Muscle of arm (tissue), 14 donors: ENCODE measurements at places on chromosomes 6 and 20. TPM values are rescaled to one million over a fixed set of nuclear protein-coding genes. Genes with fewer than 3 reads are reported as not detected.

DNA sequence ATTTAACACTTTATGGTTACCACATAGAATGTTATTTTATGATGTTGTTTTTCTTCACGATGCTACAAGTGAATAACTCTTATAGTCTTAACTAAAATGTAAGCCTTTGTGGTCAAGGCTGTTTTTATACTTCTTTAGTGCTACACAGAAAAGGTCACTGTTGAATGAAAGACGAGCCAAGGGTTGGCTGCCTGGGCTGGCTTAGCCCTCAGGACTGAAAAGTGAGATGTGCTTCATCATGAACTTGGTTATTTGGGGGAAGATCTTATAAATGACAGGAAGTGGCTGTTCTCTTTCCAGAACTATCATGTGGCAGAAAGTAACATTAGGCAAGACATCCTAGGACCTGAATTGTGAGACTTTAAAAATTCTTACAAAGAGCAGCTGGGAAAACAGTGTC, 404.0 kb downstream of the BTBD3 start:
- DNase-seq: no peak

- DNase-seq: no peak
These were observed 47.8 kb upstream of the TRAF3IP2 start for GRCh38 chr6:111653434-111653833.

DNA sequence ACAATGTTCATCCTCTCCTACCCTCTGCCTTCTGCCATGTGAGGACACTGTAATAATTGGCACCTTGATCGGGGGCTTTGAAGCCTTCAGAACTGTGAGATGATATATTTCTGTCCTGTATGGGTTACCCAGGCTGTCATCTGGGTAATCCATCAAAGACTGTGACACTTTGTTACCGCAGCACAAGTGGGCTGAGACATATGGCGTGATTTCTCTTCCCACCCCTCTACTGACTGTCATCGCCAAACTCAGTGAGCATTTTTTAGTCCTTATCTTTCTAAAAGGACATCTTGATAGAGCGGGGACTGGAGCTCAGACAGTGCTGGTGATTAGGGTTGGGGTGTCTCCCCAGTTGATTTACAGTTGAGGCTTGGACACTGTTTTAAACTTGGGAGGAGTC, 10.4 kb upstream of the PLG start:
- DNase-seq: no peak

GRCh38 chr6:140644017-140644416, 1269.6 kb upstream of the CITED2 start:
- no peak for DNase-seq

- DNase-seq: no peak
These were observed 44.1 kb upstream of the RIN2 start for GRCh38 chr20:19713822-19714578.

DNA sequence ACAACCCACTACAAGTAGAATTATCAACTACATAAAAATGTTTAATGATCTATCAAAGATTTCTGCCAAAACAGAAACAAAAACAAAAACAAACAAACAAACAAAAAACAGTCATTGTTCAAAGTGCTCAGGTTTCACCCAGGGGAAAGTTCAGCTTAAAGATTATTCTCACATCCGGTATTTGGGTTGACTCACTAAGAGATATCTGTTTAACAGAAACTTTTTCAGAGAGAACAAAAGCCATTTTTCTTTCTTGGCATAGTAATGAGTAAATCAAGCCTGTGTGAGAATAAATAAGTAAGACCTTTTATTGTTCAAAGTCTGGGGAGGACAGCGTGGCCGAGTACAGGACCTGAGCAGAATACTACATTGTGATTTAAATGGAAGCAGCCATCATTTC, 143.6 kb downstream of the RCAN2 start:
- no peak for DNase-seq

GRCh38 chr6:25418454-25419052, 139.4 kb downstream of the CARMIL1 start:
- DNase-seq: no peak

DNA sequence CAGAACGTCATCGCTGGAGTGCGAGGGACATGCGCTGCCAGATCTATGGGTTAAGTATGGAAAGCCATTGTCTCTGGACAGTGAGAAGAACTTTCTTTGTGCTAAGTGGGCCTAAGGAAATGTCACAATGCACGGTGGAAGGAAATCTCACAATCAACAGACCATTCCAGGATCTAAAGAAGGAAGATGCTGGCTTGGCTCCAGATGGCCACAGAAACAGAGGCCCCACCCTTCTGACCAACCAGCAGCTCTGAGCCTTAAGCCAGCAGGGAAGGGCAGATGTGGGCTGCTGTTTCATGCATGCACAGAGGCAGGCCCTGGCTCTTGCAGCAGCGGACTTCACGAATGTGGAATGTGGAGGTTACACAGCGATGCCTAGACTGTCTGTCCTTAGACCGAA, 156.3 kb downstream of the SOBP start:
- DNase-seq: no peak

- DNase-seq: no peak
These were observed 88.5 kb downstream of the BCAS1 start for GRCh38 chr20:53981752-53982437.

DNA sequence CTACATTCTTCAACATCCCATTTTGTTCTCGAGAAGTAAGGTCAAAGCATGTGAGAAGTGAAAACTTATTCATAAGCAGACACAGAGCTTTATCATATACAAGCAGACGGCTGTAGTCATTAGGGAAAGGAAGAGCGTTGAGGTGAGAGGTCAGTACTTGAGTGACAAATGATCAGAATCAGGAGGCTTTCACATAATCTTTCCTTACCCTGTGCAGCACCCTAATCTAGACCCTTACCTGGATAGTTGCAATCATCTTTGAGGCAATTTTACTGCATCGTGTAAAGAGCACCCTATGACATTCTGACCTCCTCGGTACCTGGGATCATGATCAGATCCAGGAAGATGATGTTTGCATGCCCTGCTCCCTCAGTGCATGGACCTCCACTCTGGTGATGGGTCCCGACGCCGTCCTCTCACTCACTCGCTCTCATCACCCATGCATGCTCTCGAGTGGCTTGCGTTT, 62.7 kb downstream of the RNF182 start:
- DNase-seq: no peak

- no peak for DNase-seq
These were observed 145.8 kb upstream of the SNX9 start for GRCh38 chr6:157677235-157677634.

GRCh38 chr6:112939563-112939962, 592.4 kb downstream of the RFPL4B start:
- no peak for DNase-seq

MLIP gene
- 62.9 TPM for polyA plus RNA-seq

SERPINB6 gene
- polyA plus RNA-seq: 78.5 TPM

SEL1L2 gene
- polyA plus RNA-seq: not detected

KHDRBS2 gene
- 1.0 TPM for polyA plus RNA-seq

BPIFB2 gene
- polyA plus RNA-seq: not detected

C6orf163 gene
- 2.0 TPM for polyA plus RNA-seq

CDSN gene
- not detected for polyA plus RNA-seq

SIRPB2 gene
- polyA plus RNA-seq: 0.84 TPM

FILIP1 gene
- polyA plus RNA-seq: 17.8 TPM

TCF15 gene
- 2.6 TPM for polyA plus RNA-seq
